Chondrocyte (in vitro differentiated cells): ENCODE measurements at places on chromosomes 6 and 20. TPM values are rescaled to one million over a fixed set of nuclear protein-coding genes. Genes with fewer than 3 reads are reported as not detected.

DNA sequence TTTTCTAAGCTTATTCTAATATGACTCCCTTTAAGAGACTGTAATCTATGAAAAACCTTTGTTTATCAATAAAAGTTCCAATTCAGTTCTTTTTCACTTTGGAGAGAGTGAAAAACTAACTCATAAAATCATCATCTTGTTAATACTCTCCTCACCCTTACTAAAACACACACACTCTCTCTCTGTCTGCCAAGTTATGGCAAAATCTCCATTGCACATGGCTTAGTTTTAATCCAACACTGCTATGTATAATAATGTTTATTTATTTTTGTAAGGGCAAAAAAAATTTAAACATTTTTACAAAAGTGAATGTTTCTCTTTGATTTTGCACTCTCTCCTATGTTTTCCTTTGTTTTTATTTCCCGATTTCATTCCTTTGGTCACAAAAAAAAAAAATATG, 253.2 kb downstream of the BMP7 start:
- no peak overlapping the region for H3K27ac ChIP-seq
- no peak for DNase-seq
- no peaks in the 10 kb centered on the region for H3K27me3 ChIP-seq
- H3K4me1 ChIP-seq = peaks cover 14% of the 10 kb centered on the region
- H3K4me3 ChIP-seq = no peak overlapping the region

The PRSS16 gene
- 1.1 to 1.8 TPM (median 1.7 TPM) in 3 replicates for total RNA-seq

The C2 gene
- total RNA-seq = 0.52 to 1.5 TPM (median 0.56 TPM) in 3 replicates

DNA sequence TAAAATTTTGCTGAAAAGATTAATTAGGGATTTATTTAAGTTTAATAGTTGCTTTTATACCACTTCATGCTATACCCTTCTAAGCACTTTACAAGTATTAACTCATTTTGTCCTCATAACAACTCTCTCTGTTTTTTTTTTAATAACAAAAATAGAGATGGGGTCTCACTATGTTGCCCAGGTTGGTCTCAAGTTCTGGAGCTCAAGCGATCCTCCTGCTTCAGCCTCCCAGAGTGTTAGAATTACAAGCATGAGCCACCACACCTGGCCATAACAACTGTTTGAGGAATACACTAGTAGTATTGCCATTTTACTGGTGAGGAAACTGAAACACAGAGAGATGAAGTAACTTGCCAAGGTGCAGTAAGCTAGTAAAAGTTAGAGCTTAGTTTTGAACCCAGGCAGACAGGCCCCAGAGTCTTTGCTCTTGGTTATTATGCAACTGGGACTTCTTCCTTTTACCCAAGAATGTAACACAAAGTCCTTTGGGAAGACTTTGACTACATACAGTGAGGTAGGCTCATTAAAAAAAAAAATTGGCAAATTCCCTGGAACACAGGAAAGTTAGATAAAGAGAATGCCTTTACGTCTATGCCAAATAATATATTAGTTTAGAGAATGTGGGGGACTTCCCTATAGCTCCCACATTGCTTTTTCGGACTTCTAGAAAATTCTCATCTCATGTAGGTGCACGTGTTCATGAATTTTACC, 11.4 kb downstream of the ANKS1A start:
- DNase-seq = no peak
- H3K4me1 ChIP-seq = peaks cover 14% of the 10 kb centered on the region
- H3K36me3 ChIP-seq = no peaks in the 10 kb centered on the region
- H3K4me3 ChIP-seq = no peak overlapping the region
- no peak overlapping the region for H3K27ac ChIP-seq

DNA sequence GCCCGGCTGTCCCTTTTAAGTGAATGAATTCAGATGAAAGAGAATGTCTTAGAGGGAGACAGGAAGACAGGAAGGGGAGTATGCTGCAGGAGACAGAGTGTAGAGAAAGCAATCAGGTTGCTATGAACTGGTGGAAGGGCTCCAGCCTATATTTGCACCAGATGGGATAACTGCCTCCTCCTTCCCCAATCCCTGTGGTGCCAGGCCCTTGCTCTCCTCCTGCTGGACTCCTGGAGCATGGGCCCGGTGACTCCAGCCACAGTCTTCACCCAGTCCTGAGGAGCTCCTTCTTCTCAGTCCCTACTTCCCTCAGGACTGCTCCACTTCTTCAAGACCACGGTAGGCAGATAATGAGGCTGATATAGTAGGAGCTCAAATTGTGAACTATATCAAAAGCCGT, 91.8 kb downstream of the TMEM200A start:
- DNase-seq = no peak
- H3K27ac ChIP-seq = no peak overlapping the region
- no peaks in the 10 kb centered on the region for H3K4me1 ChIP-seq
- H3K4me3 ChIP-seq = no peak overlapping the region
- no peaks in the 10 kb centered on the region for H3K36me3 ChIP-seq

The EYA2 gene
- total RNA-seq = 0.23 to 0.32 TPM in 2 of 3 replicates, not detected in the other

The SDC4 gene
- 17.1 to 21.4 TPM (median 21.2 TPM) in 3 replicates for total RNA-seq

DNA sequence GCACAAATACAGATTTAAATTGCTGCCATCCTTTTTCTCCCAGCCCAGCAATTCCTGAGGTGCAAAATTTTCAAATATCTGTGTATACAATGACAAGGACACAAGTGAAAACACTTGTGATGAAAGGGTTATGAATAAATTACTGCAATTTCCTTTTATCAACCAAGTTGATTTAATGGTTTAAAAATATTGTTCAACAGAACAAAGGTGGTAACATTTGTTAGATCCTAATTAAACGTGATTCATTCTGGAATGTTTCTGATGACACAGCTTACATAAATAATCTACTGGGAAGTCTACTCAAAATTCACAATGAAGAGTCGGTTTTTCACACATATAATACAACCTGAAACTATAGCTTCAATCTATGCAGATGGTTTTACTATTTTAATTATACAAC, 17.1 kb downstream of the B4GALT5 start:
- no peak overlapping the region for H3K4me3 ChIP-seq
- H3K4me1 ChIP-seq = peaks cover 88% of the 10 kb centered on the region
- H3K27ac ChIP-seq = peak overlapping the region; percentile 61
- no peaks in the 10 kb centered on the region for H3K27me3 ChIP-seq
- no peaks in the 10 kb centered on the region for H3K36me3 ChIP-seq

DNA sequence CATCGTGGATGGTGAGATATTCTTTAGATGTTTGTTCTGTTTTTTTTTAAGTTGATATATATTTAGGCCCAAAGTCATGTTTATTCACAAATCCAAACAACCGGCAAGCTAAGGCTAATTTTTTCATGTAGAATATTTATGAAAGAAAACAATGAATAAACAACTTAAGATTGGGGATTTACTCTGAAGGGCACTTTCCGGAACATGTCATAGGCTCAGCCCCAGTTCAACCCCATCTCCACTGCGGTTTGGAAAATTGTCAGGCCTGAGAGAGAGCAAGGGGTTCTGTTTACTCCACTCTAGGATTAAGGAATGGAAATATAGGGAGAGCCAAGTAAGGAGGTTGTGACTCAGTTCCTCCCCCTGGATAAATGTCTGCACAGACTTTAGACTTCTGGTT, 18.3 kb downstream of the RPS6KA2 start:
- H3K4me3 ChIP-seq = no peak overlapping the region
- DNase-seq = no peak
- peaks cover 34% of the 10 kb centered on the region for H3K4me1 ChIP-seq
- peak overlapping the region; percentile 47 for H3K27ac ChIP-seq
- H3K27me3 ChIP-seq = no peaks in the 10 kb centered on the region
- peaks cover 6% of the 10 kb centered on the region for H3K36me3 ChIP-seq

The TGM6 gene
- not detected in 3 replicates for total RNA-seq

The ZBP1 gene
- not detected in 3 replicates for total RNA-seq

The SH3BGRL2 gene
- 2.7 to 2.9 TPM (median 2.8 TPM) in 3 replicates for total RNA-seq

DNA sequence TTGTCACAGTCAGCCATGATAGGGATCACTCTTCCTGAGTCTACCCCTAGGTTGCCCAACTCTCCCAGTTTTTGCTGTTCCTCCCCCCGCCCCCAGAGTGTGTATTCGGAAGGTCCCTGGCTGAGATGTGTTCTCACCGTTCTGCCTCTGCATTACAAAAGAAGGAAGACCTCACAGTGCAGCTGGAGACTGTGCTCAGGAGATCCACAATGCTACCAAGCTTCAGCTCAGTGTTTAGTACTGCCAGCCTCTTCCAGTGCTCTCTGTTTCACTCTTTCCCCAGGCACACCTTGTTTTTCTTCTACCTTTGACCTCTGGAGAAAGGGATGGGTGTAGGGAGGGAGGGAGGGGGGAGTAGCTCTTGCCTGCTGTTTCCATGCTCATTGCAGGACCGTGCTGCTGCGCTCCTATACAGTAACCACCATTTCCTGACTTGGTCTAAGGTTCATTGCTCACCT, 13.4 kb upstream of the MOCS1 start:
- DNase-seq = no peak
- H3K36me3 ChIP-seq = no peaks in the 10 kb centered on the region
- no peaks in the 10 kb centered on the region for H3K4me1 ChIP-seq
- H3K27ac ChIP-seq = no peak overlapping the region
- H3K27me3 ChIP-seq = peaks cover 3% of the 10 kb centered on the region

The MAP7 gene
- 0.17 to 1.1 TPM (median 0.77 TPM) in 3 replicates for total RNA-seq

The WFDC10B gene
- total RNA-seq = not detected in 3 replicates

The AIF1 gene
- total RNA-seq = not detected in 3 replicates

- no peak overlapping the region for H3K4me3 ChIP-seq
- H3K36me3 ChIP-seq = peaks cover 20% of the 10 kb centered on the region
- H3K27ac ChIP-seq = no peak overlapping the region
- H3K27me3 ChIP-seq = peaks cover 24% of the 10 kb centered on the region
These were observed 28.2 kb downstream of the SLC12A5 start for GRCh38 chr20:46056970-46057855.

- H3K4me1 ChIP-seq = peaks cover 5% of the 10 kb centered on the region
- no peak for DNase-seq
- H3K4me3 ChIP-seq = no peak overlapping the region
- H3K27me3 ChIP-seq = peaks cover 18% of the 10 kb centered on the region
These were observed 6.9 kb downstream of the HAO1 start for GRCh38 chr20:7933346-7933745.

- DNase-seq = no peak
- peaks cover 11% of the 10 kb centered on the region for H3K4me1 ChIP-seq
- H3K27ac ChIP-seq = no peak overlapping the region
- H3K27me3 ChIP-seq = no peaks in the 10 kb centered on the region
These were observed 93.7 kb downstream of the UBE3D start for GRCh38 chr6:82971877-82972460.

The VIP gene
- total RNA-seq = not detected in 3 replicates

- H3K4me1 ChIP-seq = peaks cover 11% of the 10 kb centered on the region
- no peaks in the 10 kb centered on the region for H3K36me3 ChIP-seq
- no peak for DNase-seq
- no peaks in the 10 kb centered on the region for H3K27me3 ChIP-seq
- no peak overlapping the region for H3K27ac ChIP-seq
These were observed 17.5 kb downstream of the TMEM244 start for GRCh38 chr6:129843573-129843972.

DNA sequence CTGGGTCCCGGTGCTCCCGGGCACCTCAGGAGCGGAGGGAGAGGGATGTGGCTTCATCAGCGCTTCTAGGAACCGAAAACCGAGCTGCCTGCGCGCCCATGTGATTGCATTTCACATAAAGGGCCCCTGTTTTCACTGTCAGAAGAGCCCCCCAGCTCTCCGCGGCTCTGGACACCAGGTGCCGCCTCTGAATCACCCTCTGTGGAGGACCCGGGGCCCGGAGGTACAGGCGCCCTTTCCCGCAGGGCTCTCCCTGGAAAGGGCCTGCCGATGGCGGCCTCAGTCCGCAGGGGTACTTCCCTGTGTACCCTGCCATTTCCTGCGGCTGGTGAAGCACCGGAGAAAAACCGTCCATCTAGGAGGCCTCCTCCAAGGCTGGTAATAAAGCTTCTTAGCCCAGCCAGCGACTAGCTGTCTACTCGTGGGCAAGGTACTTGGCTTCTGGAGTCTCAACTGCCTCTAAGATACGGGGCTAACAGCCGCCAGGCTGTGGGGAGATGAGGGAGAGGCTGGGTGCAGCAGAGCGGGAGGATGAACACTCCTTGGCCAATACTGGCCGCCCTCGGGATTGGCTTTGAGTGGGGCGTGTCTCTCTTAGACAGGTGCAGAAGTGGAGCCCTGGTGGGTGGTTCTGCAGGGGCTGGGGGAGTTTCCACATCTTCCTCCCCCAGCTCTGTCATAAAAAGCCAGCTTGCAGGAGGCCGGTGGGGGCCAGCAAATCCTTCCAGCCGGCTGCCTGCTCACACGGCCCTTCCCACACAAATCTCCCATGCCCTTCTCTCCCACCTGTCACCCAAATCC, 1.6 kb downstream of the PPP1R16B start:
- H3K27me3 ChIP-seq = peaks cover 43% of the 10 kb centered on the region
- peak overlapping the region; percentile 4 for H3K4me3 ChIP-seq
- no peak for DNase-seq
- H3K27ac ChIP-seq = no peak overlapping the region
- H3K36me3 ChIP-seq = no peaks in the 10 kb centered on the region

GRCh38 chr20:46022411-46023147, 6.4 kb upstream of the SLC12A5 start:
- H3K27me3 ChIP-seq = peaks cover 63% of the 10 kb centered on the region
- H3K27ac ChIP-seq = no peak overlapping the region

GRCh38 chr6:10659699-10660348, 34.6 kb downstream of the C6orf52 start:
- H3K27ac ChIP-seq = peak overlapping the region; percentile 49
- peaks cover 1% of the 10 kb centered on the region for H3K36me3 ChIP-seq
- no peak for DNase-seq
- peak overlapping the region; percentile 71 for H3K4me3 ChIP-seq
- no peaks in the 10 kb centered on the region for H3K4me1 ChIP-seq
- peaks cover 4% of the 10 kb centered on the region for H3K27me3 ChIP-seq

The RRAGD gene
- 8.9 to 18.8 TPM (median 17.9 TPM) in 3 replicates for total RNA-seq

The HLA-DMA gene
- total RNA-seq = 3.6 to 5.5 TPM (median 5.4 TPM) in 3 replicates

DNA sequence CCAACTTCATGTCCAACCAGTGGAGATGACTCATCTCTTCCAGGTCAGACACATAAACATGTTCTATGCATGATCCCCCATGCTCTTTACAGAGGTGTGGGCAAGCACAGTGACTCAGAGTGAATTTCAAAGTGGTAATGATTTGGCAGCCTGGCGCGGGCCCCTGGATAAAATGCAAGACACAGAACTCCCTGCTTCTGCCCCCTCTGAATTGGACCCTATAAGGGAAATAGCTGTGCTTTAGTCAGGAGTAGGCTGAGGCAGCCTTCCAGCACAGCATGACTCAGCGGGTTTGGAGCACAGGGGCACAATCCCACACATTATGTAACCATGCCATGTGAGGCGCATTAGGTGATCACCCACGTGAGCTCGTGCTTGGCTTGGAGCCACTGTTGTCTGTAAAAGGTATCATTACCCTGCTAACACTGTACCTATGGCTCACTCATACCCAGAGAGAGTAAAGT, 127.4 kb downstream of the C6orf118 start:
- H3K36me3 ChIP-seq = no peaks in the 10 kb centered on the region
- no peak for DNase-seq
- H3K4me1 ChIP-seq = peaks cover 11% of the 10 kb centered on the region
- H3K27ac ChIP-seq = peak overlapping the region; percentile 49
- no peaks in the 10 kb centered on the region for H3K27me3 ChIP-seq

The FRMD1 gene
- total RNA-seq = 0.20 to 0.28 TPM in 2 of 3 replicates, not detected in the other

DNA sequence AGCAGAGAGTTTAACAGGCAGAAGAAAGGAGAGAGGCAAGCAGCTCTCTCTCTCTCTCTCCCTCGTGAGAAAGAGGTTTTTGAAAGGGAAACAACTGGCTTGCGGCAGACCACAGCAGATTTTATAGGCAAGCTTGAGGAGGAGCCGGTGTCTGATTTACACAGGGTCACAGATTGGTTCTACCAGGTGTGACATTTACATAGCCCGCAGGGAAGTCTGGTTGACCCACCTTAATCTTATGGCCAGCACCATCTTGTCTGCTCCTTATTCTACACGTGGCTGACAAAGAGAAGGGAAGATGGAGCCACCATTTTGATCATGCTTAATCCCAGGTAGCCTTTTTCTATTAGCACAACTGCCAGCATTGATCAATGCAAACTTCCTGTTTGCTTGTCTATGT, 65.4 kb downstream of the OR2J2 start:
- H3K36me3 ChIP-seq = no peaks in the 10 kb centered on the region
- peaks cover 5% of the 10 kb centered on the region for H3K27me3 ChIP-seq
- no peak overlapping the region for H3K27ac ChIP-seq
- DNase-seq = no peak
- no peak overlapping the region for H3K4me3 ChIP-seq
